Breast epithelium (tissue), 4 donors: ENCODE measurements at places on chromosomes 2 and 18.

DNA sequence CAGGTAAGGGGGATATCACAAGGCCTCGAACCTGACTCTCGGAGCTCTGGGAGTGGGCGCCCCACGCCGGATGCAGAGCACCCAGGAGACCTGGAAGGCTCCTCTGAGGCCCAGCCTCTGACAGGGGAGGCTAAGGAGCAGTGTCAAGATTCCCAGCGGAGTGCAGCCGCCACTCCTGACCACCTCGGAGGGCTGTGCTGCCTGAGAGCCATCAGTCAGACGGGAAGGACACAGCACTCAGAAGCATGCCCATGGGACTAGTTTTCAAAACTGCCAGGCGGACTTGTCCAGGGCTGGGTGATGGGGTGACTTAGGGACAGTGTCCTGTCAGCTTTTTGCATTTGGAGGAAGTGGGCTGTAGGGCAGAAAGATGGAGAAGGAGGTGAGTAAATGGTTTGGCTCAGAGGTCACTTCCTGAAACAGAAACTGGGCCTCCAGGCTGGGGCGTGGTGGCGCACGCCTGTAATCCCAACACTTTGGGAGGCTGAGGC is 34.6 kb upstream of the B3GNT7 start:
- no peak for DNase-seq

GRCh38 chr18:79507076-79507545 is 111.4 kb downstream of the NFATC1 start:
- peak; percentile 61 for DNase-seq

GRCh38 chr2:39385172-39385571 is 51.9 kb downstream of the MAP4K3 start:
- DNase-seq: no peak

DNA sequence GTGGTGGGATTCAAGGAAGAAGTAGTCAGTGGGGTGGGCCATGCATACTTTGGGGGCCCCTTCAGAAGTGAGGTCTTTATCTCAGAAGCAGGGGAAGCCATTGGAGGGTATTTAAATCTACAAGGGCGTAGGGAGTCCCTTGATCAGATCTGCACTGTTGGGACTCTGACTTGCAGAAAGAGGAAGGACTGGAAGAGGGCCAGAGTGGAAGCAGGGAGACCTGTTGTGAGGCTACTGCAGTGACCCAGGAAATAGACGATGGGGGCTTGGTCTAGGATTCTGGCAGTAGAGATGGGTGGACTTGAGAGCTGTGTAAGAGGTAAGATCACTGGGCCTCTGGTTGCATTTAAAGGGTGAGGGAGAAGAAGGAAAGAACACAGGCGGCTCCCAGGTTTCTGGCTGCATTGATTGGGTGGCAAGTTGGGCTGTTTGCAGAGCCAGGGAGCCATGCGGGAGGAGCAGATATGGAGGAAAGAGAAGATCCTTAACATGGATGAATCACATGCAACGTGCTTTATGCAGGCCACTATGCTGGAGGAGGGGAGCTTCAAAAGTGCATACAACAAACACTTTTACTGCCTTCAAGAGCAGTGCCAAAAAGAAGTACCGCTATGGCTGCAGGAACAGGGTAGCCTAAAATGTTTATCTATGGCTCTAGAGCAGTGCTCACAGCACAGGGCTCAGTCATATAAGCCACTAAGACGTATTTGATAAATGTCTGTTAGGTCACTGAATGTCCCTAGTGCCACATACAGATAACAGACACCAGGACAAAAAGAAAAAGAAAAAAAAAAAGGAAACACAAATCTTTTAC is 2.3 kb downstream of the SFXN5 start:
- no peak for DNase-seq

DNA sequence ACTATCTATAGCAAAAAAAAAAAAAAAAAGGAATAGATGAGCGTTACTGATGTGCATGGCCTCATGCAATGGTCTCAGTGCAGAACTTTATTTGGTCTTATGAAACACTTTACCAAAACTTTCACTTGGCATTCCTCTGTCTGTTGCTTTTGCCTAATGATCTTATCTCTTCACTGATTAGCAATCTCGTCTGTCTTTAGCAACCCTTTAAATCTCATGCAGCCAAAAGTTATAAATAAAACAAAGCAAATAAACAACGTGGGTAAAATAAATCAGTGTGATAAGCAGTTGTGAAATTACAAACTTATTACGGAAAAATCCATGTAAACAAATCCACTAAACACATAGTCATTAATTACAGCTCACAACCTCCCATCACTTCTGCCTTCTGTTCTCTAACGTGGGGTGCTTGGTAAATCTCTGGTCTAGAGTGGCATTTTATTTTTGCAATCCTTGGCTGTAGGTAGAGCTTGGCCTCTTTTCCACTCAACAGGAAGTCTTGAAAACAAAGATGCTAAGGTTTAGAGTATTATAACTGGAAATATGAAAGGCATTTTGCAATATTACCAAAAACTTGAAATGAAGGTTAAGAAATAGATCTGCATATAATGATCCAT is 288.0 kb downstream of the AFF3 start:
- DNase-seq: no peak

DNA sequence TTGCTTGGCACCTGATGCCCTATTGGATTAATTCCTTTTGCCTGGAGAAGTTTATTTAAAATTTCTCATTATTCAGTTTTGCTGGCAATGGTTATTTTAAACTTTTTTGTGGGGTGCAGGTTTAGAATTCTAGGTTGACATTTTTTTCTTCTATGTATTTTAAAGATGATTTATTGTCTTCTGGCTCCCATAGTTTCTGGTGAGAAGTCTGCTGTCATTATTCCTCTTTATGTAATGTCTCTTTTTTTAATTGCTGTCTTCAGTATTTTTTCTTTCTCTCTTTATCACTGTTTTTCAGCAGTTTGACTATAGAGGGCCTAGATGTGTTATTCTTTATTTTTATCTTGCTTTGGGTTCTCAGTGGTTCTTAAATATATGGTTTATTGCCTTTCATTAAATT is 182.2 kb upstream of the STON1 start:
- DNase-seq: no peak

DNA sequence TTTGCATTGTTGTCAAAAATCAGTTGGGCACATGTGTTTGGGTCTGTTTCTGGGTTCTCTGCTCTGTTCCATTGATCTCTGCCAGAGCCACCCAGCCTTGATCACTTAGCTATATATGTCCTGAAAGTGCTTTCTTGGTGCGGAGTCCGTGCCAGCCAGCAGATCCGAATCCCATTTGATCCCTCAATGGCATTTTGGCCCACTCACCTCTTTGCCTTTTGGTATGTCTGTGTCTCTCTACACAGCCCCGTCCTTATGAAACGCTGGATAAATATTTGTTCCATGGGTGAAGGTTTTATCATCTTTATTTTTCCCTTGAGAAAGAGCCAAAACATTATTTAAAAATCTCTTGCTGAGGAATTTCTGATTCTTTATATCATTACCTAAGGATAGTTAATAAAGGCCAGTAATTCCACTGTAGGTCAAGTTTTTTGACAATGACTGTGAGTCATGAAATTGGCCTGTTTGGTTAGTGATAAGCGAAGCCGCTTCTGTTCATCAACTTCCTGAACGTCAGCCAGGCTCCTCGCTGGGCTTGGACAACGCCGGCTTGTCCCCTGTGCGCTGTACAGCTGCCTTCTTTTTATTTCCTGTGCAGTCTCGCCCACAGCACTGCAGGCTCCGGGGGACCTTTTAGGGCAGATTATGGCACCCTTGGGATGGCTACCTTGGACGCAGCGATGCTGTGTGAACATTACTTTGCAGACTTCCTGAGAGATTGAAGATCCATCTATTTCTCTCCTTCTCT is 24.9 kb downstream of the MTCL1 start:
- no peak for DNase-seq

- DNase-seq: no peak
These were observed 999.6 kb downstream of the SUCLG1 start for GRCh38 chr2:83459456-83459855.

DNA sequence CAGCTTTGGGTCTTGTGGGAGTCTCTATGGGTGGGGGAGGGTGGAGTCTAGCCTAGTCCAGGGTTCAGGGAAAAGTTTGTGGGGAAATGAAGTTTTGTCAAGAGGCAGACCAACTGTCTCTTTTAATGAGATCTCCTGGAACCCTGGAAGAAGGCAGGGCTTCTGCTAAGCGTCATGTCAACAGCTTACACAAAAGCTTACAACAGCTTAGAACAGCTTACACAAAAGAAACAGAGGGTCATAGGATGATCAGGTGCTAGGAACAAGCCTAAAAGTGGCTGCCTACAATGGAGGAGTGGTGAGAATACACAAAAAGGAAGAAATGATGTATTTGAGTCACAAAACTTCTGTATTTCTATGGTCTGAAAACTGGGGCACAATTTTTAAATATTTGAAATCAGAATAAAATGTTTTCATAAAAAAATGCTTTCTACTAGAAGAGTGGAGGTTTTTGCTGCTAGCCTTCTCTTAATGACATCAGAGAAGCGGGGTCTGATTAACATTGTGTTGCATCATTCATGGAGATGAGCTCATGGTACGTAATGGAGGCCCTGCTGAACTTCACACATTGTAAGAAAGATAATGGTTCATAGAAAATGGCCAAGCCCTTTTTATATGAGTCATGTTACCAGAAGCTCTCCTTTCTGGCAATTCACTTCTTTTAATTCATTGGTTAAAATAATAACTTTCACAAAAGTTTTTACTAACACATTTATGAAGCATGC is 351.0 kb downstream of the PIK3C3 start:
- no peak for DNase-seq

GRCh38 chr18:75377926-75378325 is 49.6 kb downstream of the SMIM21 start:
- DNase-seq: no peak

- DNase-seq: peak; percentile 39
These were observed 23.3 kb upstream of the ALLC start for GRCh38 chr2:3634596-3635121.

- DNase-seq: no peak
These were observed 5.1 kb upstream of the STEAP3 start for GRCh38 chr2:119218478-119219064.

DNA sequence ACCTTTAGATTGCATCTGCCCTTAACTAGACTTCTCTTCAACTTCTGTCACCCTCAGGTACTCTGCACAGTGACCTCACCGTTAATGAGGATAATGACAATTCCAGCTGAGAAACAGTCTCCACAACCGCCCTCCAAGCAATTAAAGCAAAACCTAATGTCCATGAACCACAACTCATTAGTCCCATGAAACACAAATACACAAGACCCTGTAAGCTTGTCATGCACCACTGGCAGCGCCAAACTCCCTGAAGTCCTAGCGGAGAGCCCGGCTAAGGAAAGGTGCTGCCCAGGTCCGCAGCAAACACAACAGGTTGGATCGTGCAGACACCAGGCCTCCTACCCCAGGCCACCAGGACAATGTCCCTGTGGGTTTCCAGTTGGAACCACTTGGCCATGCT is 7.4 kb downstream of the SMAD7 start:
- DNase-seq: no peak

DNA sequence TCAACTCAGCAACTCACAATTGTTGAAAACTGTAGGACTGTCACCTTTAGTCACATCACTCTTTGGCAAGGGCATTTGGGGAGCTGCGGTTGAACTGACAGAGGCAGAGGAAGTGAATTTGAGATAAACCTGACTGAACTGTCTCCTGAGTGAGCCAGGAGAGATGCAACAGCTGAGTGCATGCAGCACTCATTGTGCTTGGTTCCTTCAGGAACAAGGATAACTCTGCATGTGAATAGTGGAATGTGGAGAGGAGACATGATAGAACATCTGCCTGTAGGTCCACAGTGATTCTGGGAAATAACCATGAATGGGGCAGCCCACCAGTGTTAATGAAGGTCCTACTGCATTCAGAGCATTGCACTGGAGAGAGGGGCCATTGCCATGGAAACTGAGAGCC is 494.7 kb downstream of the STK39 start:
- no peak for DNase-seq

DNA sequence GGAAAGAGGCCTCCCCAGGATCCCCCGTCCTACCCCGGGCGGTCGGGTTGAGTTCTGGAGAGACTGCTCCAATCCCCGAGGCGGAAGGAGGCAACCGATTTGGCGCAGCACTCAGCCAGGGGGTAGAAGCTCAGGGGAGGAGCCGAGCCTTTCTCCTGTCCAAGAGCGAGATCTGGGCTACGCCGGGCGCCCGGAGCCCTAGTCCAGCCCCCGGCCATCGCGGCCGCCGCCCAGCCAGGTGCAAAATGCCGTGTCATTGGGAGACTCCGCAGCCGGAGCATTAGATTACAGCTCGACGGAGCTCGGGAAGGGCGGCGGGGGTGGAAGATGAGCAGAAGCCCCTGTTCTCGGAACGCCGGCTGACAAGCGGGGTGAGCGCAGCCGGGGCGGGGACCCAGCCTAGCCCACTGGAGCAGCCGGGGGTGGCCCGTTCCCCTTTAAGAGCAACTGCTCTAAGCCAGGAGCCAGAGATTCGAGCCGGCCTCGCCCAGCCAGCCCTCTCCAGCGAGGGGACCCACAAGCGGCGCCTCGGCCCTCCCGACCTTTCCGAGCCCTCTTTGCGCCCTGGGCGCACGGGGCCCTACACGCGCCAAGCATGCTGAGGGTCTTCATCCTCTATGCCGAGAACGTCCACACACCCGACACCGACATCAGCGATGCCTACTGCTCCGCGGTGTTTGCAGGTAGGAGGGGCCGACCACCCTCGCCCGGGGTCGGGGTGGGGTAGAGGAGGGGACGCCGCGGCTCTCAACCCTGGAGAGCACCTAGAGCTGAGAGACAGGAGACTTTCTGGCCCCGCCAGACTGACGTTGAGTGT is at the start of gene DYSF:
Gene DYSF, plus strand, starts transcription at position 158 of the 817 bp plus-strand sequence.
- DNase-seq: no peak

DNA sequence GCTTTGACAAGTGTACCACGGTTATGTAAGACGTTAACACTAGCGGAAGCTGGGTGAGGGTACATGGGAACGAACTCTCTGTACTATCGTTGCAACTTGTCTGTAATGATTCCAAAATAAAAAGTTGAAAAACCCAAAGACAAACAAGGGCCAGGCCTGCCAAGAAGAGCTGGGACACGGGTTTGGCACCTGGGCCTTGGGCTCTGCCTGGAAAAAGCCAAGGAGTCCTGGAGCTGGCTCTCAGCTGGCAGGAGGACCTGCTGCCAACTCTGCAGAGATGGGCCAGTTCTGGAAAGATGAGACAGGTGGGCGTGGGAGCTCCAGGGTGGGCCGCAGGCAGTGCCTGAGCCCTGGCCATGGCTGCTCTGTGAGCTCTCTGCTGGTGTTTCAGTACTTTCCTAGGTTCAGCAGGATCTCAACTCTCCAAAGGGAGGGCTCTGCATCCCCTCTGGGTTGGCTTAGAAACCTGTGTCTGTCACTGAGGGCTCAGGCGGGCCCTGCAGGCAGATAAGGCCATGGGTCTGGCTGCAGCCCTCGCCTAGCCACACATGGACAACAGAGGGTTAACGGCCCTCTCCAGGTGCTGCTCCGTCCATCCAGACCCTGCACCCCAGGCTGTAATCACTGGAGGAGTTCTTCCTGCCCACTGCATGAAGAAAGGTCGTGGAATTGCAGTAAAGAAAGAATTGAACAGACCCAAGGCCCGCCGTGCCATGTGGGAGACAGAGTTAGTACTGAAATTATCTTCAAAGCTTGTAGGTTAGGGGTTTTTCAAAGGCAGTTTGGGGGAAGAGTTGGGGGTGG is 89.9 kb downstream of the RHOB start:
- no peak for DNase-seq

DNA sequence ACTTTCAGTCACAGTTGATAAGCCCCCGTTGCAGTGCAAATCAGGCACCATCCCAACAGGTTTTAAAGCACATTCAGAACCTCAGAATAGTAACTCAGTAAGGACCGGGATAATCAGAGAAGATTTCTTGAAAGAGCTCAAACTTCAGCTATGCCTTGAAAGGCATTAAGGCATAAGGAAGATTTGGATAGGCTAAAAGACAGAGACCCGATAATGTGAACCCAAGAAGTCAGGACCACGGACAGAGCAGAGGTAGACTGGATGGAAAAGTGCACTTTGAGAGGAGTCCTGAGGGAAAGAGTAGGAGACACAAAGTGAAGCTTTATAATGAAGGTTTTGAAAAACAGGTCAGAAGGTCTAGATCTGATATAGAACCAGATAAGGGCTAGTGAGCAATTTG is 36.9 kb upstream of the KLF7 start:
- DNase-seq: no peak
